H4 (cell line): ENCODE measurements at places on chromosomes 4 and X.
A peak's percentile ranks its signal among the peaks of the same experiment; 100 is the strongest.

GRCh38 chr4:27010334-27010940 is 149.8 kb downstream of the STIM2 start:
- DNase-seq = peak; percentile 70

DNA sequence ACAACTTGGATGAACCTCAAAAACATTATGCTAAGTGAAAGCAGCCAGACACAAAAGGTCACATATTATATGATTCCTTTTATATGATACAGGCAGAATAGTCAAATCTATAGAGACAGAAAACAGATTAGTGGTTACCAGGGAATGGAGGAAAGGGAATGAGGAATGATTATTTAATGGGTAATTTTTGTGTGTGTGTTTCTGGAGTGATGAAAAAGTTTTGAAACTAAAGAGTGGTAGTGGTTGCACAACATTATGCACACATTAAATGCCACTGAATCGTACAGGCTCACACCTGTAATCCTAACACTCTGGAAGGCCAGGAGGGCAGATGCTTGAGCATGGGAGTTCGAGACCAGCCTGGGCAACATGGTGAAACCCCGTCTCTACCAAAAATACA is 19.6 kb upstream of the SOD3 start:
- DNase-seq = no peak

- no peak for DNase-seq
Observed at GRCh38 chrX:150007356-150007755, 69.1 kb upstream of the EOLA2 start.

GRCh38 chr4:63644396-63644795 is 764.9 kb downstream of the TECRL start:
- no peak for DNase-seq

- DNase-seq = no peak
Observed at GRCh38 chr4:127196655-127197352, 436.0 kb upstream of the INTU start.

DNA sequence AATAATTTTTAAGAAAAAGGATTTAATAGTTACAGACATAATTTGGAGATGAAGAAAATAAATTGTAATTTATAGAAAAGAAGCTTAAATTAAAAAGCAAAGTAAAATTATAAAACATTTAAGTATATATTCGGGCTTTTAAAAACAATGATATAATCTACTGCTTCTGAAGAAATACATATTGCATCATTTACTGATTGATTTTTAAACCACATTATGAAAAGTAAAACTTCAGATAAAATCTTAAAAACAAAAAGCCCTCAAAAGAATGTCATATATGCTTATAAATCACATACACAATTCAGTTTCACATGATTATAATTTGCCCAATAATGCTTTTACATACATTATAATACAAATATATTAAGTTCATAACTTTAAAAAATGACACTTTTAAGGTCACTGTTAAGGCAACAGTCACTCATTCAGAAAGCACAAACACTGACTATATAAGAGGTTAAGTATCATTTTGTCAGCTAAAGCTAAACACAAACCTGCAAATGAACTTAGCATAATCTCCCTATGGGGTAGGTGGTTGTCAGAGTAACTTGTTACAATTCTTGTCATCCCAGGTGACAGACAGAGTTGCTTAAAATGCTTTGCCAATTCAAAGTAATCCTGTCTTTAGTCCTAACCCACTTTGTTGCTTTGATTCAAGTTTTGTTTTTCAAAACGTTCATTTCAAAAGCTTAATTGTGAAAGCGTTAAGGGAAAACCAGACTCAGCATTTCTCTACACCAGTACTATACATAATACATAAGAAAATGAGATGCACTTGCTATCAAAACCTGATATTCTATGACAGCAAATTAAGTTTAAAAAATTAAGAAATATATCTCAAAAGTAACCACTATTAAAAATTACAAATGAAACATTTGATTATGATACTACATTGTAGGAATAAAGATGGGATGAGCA is 90.6 kb upstream of the MAB21L2 start:
- no peak for DNase-seq

- DNase-seq = peak; percentile 44
Observed at GRCh38 chr4:52718123-52718522, 33.1 kb downstream of the ERVMER34-1 start.

DNA sequence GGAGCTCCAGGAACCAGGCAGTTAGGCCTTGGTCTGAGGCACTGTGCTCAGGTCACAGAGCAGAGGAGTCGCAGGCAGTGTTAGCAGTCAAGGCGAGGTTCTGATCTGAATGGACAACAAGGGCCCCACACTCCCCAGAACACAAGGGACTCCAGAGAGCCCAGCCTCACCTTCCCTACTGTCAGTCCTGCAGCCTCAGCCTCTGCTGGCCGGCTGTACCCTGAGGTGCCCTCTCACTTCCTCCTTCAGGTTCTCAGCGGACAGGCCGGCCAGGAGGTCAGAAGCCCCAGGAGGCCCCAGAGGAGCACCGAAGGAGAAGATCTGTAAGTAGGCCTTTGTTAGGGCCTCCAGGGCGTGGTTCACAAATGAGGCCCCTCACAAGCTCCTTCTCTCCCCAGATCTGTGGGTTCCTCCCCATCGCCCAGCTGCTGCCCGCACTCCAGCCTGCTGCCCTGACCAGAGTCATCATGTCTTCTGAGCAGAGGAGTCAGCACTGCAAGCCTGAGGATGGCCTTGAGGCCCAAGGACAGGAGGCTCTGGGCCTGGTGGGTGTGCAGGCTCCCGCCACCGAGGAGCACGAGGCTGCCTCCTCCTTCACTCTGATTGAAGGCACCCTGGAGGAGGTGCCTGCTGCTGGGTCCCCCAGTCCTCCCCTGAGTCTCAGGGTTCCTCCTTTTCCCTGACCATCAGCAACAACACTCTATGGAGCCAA is 26.2 kb downstream of the MAGEA9 start:
- DNase-seq = no peak

GRCh38 chr4:47852136-47852535 is 14.3 kb upstream of the CORIN start:
- DNase-seq = no peak

DNA sequence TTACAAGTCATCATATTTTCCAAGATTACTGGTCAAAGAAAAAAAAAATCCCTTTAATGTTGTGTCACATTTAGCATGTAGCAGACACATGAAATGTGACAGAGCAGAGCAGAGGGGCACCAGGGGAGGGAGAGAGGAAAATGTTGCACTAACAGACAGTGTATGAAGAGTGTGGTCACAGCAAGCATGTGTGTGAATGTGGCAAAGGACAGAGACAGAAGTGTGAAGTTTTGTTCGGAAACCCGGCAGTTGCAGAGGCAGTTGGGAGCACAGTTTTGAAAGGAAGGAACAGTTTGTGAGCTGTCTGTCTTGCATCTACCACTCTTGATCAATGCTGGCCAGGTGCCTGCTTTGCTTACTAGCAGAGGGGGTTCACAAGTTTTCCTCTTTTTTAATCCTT is 83.9 kb upstream of the MAP3K15 start:
- no peak for DNase-seq
